NK-92 treated with Interleukin-12 subunit alpha and Interleukin-12 subunit beta, amount 100 ng/mL, for 24 hours (cell line): ENCODE measurements at places on chromosomes 1 and 21.

GRCh38 chr1:152034324-152034653, 2.5 kb downstream of the S100A11 start:
- DNase-seq, result no peak

GRCh38 chr1:36925251-36925650, 109.1 kb downstream of the GRIK3 start:
- DNase-seq, result no peak

- no peak for DNase-seq
These were observed 36.0 kb downstream of the SIPA1L2 start for GRCh38 chr1:232593717-232594502.

DNA sequence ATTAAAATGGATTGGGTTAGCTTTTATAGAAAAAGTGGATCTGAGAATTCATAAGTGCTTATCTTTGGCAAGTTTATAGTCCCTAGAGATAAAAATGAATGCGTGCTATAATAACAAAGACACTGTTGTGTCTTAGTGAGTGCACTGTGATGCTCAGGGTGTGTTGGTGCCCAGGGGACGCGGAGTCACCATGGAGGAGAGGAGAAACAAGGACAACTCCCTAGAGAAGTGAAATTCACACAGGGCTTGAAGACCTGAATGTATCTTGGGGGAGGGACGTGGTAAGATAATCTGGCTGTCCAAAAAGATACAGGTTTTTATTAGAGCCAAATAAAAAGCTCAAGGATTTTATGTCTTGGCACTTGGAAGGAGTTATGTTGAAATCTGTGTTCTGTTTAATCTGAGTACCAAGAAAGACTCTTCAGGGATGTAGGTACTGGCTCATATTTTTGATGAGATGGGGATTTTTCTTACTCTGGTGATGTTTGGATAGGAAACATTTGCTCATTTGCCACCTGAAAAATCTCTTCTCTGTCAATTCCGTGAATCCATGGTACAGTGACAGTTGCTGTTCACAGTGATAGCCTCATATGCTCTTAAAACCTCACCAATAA, 9.6 kb downstream of the SMYD2 start:
- DNase-seq, result no peak

- DNase-seq, result no peak
These were observed 93.7 kb downstream of the TTC3 start for GRCh38 chr21:37166733-37167132.

DNA sequence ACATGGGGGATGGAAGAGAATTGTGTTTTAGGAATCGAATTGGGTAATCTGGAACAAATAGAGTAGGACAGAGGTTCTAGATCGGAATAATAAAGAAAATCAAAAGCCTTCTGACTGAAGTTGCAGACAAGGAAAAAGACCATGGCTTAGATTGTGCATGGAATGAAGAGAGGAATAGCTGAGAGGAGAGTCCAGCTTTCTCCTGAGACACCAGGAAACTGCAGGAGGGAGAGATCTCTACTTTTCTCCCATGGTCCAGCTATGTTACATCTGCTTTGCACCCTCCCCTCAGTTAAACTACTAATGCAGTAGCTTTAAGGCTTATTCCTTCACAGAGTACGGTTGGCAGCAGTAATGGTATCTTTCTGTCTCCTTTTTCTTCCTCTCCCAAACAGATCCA, 13.4 kb downstream of the SLAMF7 start:
- no peak for DNase-seq
